DND-41 (cell line): ENCODE measurements at places on chromosomes 11 and 22.

- peak; percentile 68 for DNase-seq
- H3K4me1 ChIP-seq = no peaks in the 10 kb centered on the region
- peaks cover 3% of the 10 kb centered on the region for H3K27me3 ChIP-seq
- H3K4me3 ChIP-seq = no peak overlapping the region
Observed at GRCh38 chr11:131674051-131674755, 303.8 kb downstream of the NTM start.

DNA sequence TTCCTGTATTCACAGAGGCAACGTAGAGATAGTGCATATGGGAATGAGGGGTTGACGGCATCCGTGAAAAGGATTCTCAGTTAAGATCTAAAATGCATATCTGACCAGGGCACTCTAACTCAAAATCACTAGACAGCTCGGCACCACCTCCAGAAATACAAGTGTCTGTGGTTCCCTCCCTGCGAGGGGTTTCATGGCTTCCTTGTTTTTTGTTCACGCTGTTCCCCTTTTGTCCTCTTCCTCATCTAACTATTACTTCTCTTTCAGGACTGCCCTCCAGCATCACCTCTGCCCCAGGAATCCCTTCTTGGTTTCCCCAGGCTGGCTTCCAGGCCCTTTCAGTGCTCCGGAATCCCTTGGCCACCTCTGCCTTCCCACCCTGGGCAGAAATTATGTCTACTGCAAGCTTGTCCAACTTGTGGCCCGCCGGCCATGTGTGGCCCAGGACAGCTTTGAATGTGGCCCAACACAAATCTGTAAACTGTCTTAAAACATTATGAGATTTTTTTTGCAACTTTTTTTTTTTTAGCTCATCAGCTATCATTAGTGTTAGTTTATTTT, 159.9 kb downstream of the FBXO7 start:
- H3K27me3 ChIP-seq = no peaks in the 10 kb centered on the region
- no peaks in the 10 kb centered on the region for H3K36me3 ChIP-seq
- no peak for DNase-seq
- H3K4me3 ChIP-seq = no peak overlapping the region
- no peaks in the 10 kb centered on the region for H3K4me1 ChIP-seq

DNA sequence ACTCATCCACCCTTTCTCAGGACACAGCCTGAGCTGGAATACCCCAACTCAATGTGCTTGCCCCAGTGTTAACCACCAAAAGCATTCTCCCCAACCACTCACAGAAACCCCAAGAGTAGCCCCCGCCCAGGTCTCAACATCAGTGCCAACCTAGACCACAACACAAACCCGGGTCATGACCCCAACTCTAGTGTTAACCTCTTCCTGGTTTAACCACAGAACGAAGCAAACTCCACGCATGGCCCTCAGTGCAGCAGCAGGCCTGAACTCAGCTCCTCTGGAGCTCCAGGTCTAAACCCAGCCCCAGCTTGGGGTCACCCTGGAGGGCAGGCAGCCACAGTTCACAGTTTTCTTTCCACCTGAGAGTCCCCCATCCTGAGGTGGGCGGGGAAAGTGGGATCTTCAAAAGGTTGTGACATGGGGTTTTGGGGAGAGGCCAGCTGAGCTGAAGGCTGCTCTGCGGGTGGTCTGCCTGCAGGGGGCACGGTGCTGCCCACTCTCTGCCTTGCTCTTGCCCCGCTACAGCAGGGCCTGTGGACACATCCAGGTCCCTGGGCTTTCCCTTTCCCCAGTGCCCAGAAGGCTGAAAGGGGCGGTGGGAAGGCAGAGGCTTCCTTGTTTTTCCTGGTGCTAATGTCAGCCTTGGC, 37.9 kb downstream of the NECTIN1 start:
- peaks cover 3% of the 10 kb centered on the region for H3K27me3 ChIP-seq
- H3K4me1 ChIP-seq = peaks cover 30% of the 10 kb centered on the region
- DNase-seq = peak; percentile 61

- no peak overlapping the region for H3K4me3 ChIP-seq
- no peaks in the 10 kb centered on the region for H3K27me3 ChIP-seq
- H3K27ac ChIP-seq = no peak overlapping the region
- DNase-seq = no peak
Observed at GRCh38 chr11:77090373-77091111, 12.1 kb upstream of the OMP start.

DNA sequence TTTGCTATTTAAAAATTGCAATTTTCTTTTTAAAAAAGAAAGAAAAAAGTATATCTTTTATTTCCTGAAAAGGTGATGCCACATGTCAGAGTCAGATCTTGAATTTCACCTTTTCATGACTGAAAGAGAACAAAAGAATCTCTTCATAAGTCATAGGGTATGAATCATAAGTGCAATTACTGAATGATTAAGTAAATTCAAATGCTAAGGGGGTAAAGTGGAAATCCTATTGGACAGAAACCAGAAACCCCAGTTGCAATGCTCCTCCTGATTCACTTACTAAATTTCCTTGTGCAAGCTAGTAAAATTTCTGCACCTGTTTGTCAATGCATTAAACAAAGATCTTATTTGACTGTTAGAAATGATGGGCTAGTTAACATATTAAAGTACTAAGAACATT, 8.2 kb upstream of the PRRG4 start:
- DNase-seq = no peak
- H3K4me3 ChIP-seq = no peak overlapping the region
- H3K36me3 ChIP-seq = no peaks in the 10 kb centered on the region
- no peaks in the 10 kb centered on the region for H3K4me1 ChIP-seq
- H3K27ac ChIP-seq = no peak overlapping the region

GRCh38 chr22:17641269-17641668, 2.7 kb downstream of the BCL2L13 start:
- H3K36me3 ChIP-seq = no peaks in the 10 kb centered on the region; the same call in 1 of the 2 replicates
- H3K27ac ChIP-seq = no peak overlapping the region
- no peak for DNase-seq
- no peaks in the 10 kb centered on the region for H3K27me3 ChIP-seq
- H3K4me3 ChIP-seq = no peak overlapping the region

DNA sequence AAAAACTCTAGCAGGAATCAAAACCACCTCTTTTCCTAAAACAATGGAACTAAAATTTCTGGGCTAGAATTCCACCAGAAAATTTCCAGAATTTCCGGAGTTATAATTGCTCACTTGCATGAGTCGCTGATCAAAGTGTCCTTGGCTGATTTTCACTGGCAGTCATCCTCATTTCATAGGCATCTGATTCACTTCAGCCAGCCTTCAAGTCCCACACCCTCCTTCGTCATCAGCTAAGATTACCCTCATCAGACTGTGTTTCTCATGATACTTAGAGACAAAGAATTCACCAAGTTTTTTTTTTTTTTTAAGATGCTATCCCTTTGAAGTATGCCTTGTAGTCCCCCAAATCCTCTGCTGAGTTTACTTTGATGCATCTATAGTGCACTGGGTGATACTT, 71.5 kb upstream of the RAB38 start:
- no peaks in the 10 kb centered on the region for H3K27me3 ChIP-seq
- no peaks in the 10 kb centered on the region for H3K4me1 ChIP-seq
- DNase-seq = no peak
- no peak overlapping the region for H3K27ac ChIP-seq
- no peak overlapping the region for H3K4me3 ChIP-seq

- H3K4me3 ChIP-seq = no peak within 1 kb of the TSS
- H3K27ac ChIP-seq = no peak within 1 kb of the TSS
- no peaks in the 10 kb centered on the region for H3K4me1 ChIP-seq
- no peak for DNase-seq
- peaks cover 46% of the 10 kb centered on the region for H3K27me3 ChIP-seq
- H3K36me3 ChIP-seq = no peaks in the 10 kb centered on the region
Observed at GRCh38 chr11:4482445-4482844, at the start of gene OR52K1. Gene OR52K1, plus strand, starts transcription at chr11:4482646. Its CDS starts 6,255 bp downstream, at chr11:4488901.

DNA sequence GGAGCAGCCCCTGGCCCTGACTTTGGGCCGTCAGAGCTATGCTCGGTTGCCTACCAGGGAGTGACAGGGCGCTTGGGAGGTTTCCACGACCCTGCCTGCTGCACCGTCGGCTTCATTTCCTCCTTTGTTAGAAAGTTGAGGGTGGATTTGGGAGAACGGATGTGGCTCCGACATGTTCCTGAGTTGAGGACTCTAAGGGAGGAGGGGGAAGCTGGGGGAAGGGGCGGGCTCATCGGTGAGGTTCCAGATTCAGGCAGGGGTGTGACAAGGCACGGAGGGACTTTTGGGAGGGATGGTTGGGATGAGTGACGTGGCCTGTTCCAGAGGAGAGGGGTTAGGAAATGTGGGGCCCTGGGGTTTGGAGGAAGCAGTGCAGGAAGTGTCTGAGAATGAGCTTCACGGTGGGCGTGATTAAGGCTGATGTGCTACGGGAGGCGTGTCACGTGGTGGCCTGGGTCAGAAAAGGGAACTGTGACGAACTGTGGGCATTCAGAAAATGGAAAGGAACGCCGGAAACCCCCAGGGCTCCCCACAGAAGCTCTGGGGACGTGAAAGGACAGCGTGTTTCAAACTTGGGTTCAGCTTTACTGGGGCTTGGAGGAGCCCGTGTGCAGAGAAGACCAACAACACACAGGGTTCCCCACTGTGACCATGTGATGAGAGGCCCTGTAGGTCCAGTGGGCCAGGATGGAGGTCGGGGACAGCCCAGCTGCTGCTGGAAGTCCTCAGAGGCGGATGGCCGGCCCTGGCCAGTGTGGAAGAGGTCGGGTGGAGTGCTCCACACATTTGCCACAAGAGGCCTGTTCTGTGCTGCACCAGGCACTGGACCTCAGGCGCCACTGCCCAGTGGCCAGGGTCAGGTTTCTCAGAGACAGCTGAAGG, 2.8 kb downstream of the PARVB start:
- H3K27ac ChIP-seq = no peak overlapping the region
- H3K4me3 ChIP-seq = no peak overlapping the region
- H3K27me3 ChIP-seq = no peaks in the 10 kb centered on the region
- H3K36me3 ChIP-seq = no peaks in the 10 kb centered on the region

- peaks cover 55% of the 10 kb centered on the region for H3K4me1 ChIP-seq
Observed at GRCh38 chr11:68328374-68329091, 16.1 kb downstream of the LRP5 start.

DNA sequence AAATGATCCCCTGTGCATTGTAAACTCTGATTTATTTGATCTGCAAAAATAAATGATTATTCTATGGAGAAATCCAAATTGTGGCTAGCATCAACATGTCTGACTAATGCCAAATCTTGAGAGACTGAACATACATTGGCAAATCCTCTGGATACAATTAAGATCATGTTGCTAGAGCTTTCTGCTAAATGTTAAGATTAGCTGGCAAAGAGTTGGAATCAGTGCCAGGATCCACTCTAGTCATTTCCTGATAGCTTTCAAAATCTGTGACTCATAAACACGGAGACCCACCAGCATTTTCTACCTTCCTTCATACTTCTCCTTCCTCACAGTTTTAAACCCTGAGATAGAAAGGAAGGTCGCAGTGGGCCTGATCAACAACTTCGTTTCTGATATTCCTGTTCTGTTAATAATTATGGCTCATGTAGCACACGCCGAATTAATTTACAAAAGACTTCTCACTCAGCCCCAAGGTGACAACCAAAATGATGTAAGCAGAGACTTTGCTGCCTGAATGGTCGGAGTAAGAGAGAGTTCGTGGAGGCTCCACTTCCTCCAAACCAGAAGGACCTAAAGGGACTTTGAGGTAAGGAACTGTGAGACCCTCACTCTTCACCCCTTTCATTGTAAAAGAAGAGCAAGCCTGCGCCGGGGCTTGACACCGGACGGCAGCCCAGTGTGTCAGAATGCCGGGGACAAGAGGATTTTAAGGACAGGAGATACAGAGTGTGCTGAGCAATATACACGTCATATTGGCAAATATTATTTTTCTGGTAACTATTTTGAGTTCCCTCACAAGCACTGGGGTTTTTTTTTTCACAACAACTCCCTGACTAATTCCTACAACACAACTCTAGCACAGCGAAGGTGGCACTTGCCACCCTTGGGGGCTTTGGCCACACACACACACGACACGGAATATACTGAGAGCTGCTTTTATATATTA, 42.0 kb downstream of the SERPINH1 start:
- no peaks in the 10 kb centered on the region for H3K36me3 ChIP-seq
- no peak for DNase-seq
- H3K27me3 ChIP-seq = peaks cover 53% of the 10 kb centered on the region
- no peak overlapping the region for H3K27ac ChIP-seq

- H3K4me3 ChIP-seq = no peak overlapping the region
- H3K27me3 ChIP-seq = no peaks in the 10 kb centered on the region
- H3K27ac ChIP-seq = no peak overlapping the region
- no peaks in the 10 kb centered on the region for H3K36me3 ChIP-seq
- H3K4me1 ChIP-seq = no peaks in the 10 kb centered on the region
Observed at GRCh38 chr11:87861030-87861429, 314.2 kb downstream of the RAB38 start.

DNA sequence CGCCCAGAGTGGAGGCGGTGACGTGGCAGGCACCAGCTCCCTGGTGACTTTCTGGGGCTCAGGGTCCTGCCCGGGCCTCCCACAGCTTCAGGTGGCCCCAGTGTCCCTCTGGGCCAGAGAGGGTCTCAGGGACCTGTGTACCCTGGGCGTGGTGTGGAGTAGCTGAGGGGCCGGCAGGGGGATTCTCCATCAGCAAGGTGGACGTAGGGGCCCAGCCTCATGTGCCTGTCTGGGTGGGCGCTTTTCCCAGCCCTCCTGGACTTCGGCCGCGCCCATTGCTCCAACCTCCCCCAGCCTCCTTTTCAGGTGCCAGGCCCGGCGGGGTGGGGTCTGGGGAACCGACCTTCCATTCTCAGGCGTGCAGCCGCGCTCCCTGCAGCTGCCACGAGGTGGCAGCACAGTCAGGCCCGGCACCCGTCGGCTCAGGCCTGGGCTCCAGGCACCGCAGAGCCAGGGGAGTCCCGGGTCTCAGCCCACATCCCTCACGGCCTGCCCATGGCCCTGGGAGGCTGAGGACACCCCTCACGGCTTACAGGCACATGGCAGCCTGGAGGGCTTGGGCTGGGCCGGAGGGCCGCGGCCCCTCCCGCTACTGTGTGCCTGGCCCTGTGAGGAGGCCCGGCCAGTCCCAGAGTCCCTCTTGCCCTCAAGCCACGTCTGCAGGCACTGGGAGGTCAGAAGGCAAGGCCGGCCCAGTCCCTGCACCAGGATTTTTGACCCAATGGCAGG, 19.9 kb upstream of the MUC5B start:
- H3K27ac ChIP-seq = no peak overlapping the region
- H3K4me1 ChIP-seq = no peaks in the 10 kb centered on the region
- no peaks in the 10 kb centered on the region for H3K36me3 ChIP-seq
- DNase-seq = peak; percentile 60
- H3K4me3 ChIP-seq = no peak overlapping the region
- no peaks in the 10 kb centered on the region for H3K27me3 ChIP-seq

GRCh38 chr11:34126959-34127848, 21.8 kb downstream of the NAT10 start:
- no peaks in the 10 kb centered on the region for H3K4me1 ChIP-seq
- H3K36me3 ChIP-seq = peaks cover 88% of the 10 kb centered on the region
- H3K27ac ChIP-seq = no peak overlapping the region
- no peak for DNase-seq
- H3K27me3 ChIP-seq = no peaks in the 10 kb centered on the region
- H3K4me3 ChIP-seq = no peak overlapping the region

- no peak overlapping the region for H3K4me3 ChIP-seq
- no peaks in the 10 kb centered on the region for H3K27me3 ChIP-seq
- peak; percentile 33 for DNase-seq
- no peaks in the 10 kb centered on the region for H3K4me1 ChIP-seq
- no peaks in the 10 kb centered on the region for H3K36me3 ChIP-seq
Observed at GRCh38 chr11:40293655-40294348, 1165.7 kb downstream of the LRRC4C start.
